ENCODE measurements at places on chromosomes 7 and 10.

DNA sequence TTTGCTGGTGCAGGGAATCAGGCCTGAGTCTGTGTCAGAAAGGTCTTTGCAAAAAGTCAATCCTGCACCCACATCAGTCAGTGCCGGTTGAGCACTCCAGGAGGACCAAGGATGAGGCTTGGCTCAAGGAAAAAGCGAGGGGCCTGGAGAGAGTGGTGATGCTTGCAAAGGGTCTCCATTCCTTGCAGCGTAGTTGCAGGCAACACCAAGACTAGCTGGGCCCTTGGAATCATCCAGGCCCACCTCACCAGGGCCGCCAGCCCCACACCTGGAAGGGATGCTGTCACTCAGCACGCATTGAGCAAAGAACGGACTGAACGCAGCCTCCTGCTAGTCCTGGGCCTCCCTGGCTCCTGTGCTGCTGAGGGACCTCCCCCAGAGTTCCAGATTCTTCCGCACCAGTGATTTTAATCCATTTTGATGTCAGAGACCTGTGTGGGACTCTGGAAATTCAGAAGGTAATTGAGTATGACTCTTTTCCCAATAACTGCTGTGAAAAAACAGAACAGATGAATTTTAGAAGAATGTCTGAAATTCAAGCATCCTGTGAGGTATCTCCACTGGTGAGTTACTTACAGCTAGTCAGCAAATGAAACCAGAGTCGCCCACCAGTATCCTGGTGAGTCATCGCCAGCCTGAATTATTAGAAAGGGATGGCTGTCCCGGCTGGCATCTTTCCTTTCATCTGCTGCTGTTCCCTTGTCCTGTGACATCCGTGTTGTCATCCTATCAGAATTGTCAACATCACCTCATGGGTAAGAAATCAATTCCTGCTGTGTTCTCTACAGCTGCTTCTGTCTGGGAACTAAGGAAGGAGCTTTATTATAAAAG lies 150.8 kb upstream of the NPS start:
- no peak for DNase-seq

DNA sequence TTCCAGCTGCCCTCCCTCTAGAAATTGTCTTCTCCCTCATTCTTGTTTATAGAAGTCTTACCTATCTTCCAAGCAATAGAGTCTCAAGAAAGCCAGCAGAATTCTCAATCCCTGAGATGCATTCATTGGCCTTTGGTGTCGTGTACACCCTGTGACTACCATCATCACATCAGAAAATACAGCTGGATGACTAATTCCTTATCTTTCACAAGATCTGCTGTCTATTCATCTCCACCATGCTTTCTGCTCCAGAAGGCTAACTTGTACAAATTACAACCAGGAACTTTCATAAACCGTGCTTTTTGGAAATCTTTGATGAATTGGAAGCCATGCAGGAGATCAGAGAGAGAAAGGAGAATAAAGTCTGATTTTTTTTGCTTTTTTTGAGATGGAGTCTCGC lies 1062.9 kb upstream of the GHITM start:
- no peak for DNase-seq

GRCh38 chr7:85125176-85125575 lies 61.7 kb downstream of the SEMA3D start:
- DNase-seq = no peak

DNA sequence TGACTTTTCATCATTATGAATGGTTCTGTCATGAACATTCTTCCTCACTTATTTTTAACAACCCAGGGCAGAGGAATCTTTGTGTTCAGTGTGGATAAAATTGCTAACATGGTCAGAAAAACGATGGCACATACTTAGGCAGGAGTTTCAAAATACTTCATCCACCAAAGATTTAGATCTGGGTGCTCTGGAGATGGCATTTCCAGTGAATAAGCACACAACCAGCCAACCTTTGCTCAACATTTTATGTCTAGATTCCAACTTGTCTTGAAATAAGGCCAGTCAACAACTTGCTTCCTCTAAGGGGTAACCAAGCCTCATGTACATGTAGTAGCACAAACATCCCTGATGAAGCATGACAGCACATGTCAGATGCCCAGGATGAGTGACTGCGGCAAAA lies 33.4 kb upstream of the ADRB1 start:
- DNase-seq = no peak

GRCh38 chr10:79946271-79947082 lies 2.4 kb downstream of the SFTPD start:
- DNase-seq = no peak

GRCh38 chr7:90311175-90311574 lies 9.9 kb downstream of the FAM237B start:
- no peak for DNase-seq

GRCh38 chr10:51585742-51586141 lies 113.7 kb downstream of the CSTF2T start:
- DNase-seq = no peak

DNA sequence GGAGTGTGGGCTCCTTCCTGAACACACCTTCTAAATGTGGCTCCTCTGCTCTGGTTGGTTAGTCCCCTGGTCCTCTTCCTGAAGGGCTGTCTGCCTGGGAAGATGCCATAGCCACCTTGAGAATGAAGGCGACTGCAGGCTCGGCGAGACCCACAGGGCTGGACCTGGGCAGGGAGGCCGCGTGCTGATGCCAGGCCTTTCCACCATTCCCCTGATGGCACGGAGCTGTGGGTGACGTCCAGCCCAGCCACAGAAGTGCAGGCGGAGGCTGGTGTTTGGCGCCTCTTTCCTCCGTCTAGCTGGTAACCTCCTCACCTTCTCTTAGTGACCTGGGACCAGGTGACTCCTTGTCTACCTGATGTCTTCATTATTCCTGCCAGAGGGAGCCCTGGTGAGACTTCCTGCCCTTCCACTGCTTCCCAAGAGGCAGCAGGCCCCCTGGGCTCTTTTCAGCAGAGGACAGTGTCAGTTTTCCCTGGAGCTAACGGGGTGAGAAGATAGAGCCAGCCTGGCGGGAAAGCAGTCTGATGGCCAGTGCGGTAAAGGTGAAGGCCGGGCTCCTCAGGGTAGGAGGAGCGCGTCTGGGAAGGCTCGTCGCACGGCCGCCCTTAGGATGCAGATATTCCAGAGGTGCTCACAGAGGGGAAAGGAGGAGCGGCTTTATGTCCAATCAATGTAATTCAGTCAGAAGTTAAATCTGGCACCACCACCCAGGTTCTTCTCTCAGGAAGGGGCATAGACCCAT lies 34.9 kb downstream of the GBX1 start:
- no peak for DNase-seq

DNA sequence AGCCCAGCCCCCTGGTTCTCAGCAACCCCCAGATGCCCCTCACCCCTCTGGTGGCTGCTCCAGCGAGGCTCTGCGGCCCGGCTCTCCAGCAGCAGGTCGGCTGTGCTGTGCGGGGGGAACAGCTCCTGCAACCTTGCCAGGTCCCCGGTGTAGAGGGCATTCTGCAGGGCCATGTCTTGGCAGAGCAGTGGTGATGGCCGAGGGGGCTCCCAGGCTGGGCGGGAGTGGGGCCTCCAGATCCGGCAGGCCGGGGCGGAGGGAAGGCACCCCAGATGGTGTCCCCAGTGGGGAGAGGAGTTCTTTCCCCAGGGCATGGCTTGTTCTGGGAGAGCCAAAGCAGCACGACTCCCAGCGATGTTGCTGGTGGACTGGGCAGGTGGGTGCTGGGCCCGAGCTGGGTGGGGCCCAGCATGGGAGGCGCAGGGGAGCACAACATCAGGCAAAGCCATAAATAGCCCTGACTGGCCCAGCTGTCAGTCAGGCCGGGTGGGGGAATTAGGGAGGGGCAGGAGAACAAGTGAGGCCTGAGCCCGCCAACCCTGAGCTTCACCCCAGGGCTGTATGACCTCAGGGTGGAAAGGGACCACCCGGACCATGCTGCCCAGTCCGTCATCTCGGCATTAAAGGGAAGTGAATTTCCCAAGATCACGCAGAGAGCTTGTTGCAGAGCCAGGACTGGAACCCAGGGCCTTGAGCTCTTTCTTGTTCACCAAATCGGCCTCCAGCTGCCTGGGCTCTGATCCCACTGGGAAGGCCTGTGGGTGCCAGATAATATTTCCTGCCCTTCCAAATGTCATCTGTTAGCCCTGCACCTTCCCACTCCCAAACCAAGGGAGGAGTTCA lies 580 bp upstream of the ASB10 start:
- DNase-seq = no peak

- no peak for DNase-seq
Measured at GRCh38 chr7:72275382-72276070, 136.6 kb downstream of the CALN1 start.

DNA sequence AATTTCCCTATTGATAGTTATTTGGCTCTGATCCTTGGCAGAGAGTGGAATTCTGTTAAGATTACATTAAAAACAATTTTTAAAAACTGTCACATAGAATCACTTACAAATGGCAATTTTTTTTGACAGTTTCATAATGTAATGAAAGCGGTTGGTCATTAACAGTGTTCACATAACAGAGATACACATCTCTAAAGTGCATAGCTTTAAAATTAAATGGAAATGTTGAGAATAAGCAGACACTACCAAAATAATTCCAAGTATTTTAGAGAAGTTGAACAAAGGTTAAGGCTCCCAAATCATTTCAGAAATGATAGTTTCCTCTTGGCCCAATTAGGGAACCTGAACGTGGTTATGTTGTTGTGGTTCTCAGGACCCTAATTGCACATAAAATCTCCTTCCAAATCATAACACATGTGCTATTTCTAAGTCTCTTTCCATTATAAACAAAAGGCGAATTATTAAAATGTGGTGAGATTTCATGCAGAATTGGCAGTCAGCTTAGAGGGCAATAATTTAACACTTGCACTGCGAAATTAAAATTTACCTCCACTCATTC lies 528.9 kb upstream of the FZD8 start:
- no peak for DNase-seq

- DNase-seq = no peak
Measured at GRCh38 chr10:29332061-29332760, 43.3 kb downstream of the LYZL1 start.

DNA sequence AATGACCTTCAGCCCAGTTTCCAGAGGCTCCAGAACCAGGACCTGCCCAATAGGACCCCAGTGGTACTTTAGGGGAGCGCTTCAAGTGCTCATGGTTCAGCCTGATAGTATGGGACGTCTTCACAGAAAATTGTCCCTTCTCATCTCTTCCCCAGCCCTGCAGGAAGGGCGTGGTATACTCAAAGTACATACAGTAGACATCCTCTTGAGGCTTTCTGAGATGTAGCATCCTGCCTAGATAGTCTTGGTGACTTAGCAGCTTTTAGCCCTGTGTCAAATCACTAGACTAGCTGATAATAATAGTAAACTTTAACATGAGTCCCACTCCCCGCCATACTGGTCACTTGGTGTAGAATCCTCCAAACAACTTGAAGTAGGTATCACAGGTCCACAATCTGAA lies 193.2 kb downstream of the CYP26A1 start:
- DNase-seq = no peak

GRCh38 chr7:923108-924041 lies 31.1 kb downstream of the ADAP1 start:
- DNase-seq = no peak

DNA sequence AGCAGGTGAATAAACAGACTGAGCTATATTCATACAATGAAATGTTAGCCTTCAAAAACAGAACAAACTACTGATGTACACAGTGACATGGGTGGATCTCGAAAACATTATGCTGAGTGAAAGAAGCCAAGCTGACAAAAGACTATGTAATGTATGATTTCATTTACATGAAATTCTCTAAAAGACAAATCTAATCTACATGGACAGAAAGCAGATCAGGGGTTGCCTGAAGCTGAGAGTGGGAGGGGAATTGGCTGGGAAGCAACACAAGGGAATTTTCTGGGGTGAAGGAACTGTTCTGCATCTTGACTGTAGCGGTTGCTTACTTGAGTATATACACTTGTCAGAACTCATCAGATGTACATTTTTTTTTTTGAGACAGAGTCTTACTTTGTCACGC lies 121.7 kb upstream of the SVIL start:
- DNase-seq = no peak

GRCh38 chr10:120818301-120818700 lies 32.9 kb upstream of the WDR11 start:
- DNase-seq = no peak

DNA sequence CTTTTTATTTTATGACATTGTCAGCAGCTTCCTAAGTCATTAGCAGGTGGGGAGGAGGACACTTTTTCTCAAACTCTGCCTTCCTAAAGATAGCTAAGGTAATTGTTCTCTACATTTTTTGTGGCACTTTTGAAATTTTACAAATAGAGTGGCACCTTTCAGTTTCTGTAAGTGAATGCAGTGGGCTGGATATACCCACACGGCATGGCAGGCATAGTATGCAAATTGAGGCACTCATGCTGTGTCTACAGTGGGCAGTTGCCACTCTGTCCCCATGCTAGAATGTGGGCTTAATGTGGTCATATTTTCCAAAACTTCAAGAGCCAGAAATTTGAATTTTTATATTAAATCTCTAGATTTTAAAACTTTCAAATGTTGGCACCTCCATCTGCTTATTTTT lies 12.8 kb upstream of the SH3PXD2A start:
- no peak for DNase-seq

GRCh38 chr7:100367251-100367620 lies 6.1 kb upstream of the PILRA start:
- no peak for DNase-seq

DNA sequence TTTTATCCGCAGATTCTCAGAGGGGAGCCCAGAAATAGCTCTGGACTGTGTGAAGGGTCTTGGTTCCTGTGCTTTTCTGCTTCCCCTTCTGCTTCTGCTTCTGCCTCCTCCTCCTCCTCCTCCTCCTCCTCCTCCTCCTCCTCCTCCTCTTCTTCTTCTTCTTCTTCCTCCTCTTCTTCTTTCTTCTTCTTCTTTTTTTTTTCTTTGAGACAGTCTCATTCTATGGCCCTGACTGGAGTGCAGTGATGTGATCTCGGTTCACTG lies 11.6 kb downstream of the PDZD7 start:
- no peak for DNase-seq

DNA sequence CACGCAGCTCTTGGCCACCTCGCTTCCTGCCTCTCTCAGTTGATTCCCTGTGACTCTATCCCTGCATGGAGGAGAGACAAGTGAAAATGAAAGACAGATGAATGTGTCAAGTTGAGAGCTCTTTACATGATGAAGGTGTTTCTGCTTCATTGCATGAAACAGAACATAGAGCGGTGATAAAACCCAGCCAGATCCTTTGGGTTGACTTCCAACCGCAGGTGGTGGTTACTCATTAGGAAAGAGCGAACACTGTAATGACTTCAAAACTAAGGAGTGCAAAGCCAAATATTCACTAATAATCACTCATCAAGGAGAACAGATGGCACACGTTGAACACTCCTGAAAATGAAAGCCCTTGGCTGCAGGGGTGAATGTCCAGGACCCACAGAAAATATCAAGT lies 31.8 kb upstream of the WDR11 start:
- DNase-seq = no peak

- DNase-seq = no peak
Measured at GRCh38 chr7:19275000-19275399, 129.8 kb upstream of the FERD3L start.

GRCh38 chr7:17022920-17023319 lies 141.1 kb upstream of the AGR3 start:
- DNase-seq = no peak

GRCh38 chr10:52961323-52961722 lies 188.7 kb upstream of the MBL2 start:
- no peak for DNase-seq

All from glomerular endothelial cell (primary cell).